Stimulated activated CD4-positive, alpha-beta T cell treated with anti-CD3 and anti-CD28 coated beads, Interleukin-12 subunit alpha, Interleukin-12 subunit beta, amount 100 ng/mL, for 24 hours (primary cell): ENCODE measurements at places on chromosomes 4 and X.

GRCh38 chr4:55468724-55469123 is 73.0 kb downstream of the TMEM165 start:
- DNase-seq = no peak

GRCh38 chrX:43876680-43877079 is 5.6 kb downstream of the MAOB start:
- DNase-seq = no peak

DNA sequence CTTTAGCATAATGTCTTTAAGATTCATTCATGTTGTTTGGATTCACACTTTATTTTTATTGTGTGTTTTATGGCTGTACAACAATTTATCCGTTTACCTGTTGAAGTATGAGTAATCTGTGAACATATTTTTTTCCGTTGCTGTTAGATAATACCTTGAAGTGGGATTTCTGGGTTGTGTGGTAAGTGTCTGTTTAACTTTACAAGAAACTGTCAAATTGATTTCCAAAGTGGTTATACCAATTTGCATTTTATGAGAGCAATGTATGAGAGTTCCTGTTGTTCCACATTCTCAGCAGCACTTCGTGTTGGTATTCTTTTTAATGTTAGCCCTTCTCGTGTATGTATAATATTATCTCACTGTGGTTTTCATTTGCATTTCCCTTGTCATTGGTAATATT is 53.6 kb downstream of the USP53 start:
- DNase-seq = no peak

DNA sequence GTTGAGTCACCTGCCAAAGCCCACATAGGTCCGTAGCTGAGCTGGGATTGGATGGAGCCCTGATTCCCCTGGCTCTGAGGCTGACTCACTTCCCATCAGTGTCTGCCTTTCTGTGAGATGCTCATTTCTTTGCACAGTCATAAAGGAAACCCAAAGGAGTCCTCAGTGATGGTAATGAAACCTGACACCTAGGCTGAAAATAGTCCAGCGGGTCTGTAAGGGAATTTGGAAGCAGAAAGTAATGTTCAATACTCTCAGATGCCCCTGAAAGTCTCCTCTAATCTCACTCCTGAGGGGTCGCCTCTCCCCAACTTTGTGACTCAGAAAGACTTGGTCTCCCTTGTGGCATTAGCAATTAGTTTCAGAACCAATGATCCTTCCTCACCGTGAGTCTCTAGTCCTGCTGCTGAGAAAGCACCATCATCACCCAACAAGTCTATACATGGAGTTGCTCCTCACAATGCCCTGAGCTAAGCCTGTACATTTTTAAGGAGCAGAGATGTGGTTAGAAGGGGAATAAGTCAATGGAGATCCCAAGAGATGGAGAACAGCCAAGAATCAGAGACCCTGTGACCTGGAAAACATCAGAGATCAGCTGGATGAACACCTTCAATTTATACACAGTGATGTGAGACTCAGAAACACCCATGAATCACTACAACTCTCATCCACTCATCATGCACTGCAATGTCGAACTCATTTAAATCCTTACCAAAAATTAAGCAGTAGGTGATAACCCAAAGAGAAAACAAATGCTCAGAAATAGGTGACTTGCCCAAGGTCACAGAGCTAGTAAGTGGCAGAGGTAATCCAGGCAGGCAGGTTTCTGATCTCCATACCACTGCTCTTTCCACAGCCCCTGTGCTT is 219.0 kb upstream of the CPEB2 start:
- peak; percentile 14 for DNase-seq

- no peak for DNase-seq
These were observed 176.4 kb downstream of the PTTG2 start for GRCh38 chr4:38136604-38137003.

- DNase-seq = no peak
These were observed 41.0 kb downstream of the FNIP2 start for GRCh38 chr4:158809611-158810486.

DNA sequence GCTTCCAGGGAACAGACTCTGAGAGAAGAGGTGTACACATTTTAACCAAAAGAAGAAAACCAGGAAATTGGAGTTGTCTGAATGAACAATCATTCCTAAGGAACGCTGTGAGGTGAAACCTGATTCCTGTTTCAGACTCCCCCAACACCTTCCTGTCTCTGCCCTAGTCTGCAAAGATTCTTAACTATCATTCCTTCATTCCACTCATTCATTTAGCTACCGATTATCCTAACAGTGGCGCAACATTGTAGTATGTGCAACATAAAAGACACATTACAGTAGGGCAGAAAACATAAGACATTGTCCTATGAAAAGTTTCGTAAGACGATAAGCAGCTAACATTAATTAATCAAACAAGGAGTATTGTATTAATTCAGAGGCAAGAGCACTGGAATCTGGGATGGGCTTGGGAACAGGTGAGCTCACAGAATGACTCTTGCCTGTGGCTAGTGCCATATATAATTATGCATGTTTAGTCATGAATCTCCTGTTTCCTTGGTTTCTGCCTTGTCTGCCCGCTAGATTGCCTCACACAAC is 23.8 kb upstream of the ADH7 start:
- DNase-seq = no peak

- DNase-seq = no peak
These were observed 142.8 kb downstream of the GRIA2 start for GRCh38 chr4:157363360-157363759.

DNA sequence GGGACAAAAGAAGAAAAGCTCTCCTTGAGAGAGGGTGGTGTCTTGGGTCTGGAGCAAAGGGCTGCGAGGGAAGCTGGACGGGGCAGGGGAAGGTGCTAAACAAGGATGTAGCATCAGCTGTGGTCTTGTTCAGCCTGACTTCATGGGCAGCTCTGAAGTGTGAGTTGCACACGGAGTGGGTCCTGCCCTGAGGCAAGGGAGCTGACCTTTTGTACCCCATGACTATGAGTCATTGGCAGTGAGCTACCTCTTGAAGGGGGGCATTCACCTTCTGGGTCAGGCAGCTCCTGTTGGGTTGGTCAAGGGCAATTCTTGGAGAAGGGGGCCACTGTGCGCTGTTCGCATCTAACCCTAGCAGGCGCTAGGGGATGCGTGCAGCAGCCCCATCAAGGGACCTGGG is 151.8 kb downstream of the SMIM20 start:
- no peak for DNase-seq

DNA sequence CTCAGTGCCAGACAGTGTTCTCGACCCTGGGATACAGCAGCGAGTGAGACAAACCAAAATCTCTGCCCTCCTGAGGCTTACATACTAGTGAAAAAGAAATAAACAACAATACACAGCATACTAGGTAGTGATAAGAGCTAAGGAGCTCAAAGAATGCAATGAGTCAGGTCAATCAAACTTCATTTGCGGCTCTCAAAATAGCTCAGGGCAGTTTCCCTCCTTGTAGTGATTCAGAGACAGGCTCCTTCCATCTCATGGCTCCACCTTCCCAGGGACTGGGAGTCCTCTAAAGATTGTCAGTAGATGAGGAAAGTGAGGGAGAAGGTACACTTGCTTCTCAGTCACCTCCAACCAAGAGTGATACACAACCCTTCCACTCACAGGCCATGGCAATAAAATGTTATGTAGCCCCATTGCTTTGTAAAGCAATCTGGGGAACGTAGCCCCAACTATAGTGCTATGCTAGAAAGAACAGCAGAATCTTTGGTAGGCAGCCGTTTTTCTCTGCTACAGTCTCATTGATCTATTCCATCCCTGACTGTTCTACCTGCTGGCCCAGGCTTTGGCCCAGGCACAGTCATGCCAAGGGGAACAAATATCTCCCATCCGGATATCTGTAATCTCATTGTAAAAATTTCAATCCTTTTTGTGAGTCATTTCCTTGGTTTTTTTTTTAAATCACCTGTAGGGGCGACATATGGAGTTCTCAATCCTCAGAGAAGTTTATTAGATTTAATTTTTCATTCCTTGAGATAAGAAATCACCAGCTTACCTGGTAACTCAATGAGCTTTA is 183.1 kb upstream of the S100G start:
- DNase-seq = no peak

DNA sequence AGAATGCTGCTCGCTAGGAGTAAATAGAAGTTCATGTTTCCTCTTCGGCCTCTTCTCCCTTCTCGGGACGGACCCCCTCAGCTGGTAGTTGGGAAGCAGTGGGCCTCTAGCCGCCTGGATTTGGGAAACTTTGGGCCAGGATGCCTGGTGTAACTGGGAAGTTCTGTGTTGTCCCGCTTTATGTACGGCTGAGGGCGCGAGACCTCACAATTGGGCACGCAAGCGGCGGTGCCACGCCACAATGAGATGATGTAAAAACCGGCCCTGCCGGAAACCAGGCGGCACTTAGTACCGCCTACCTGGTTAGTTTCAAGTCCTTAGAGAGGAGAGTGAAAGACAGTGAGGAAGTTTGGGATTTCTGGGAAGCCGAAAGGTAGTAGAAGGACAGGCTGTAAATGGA is at the start of gene CT83:
Gene CT83 (minus strand): TSS at position 155 of the 400 bp plus-strand sequence. CDS start 120 bp downstream, at position 35.
- DNase-seq = no peak

- DNase-seq = no peak
These were observed 152.3 kb downstream of the WDFY3 start for GRCh38 chr4:84814094-84814750.

DNA sequence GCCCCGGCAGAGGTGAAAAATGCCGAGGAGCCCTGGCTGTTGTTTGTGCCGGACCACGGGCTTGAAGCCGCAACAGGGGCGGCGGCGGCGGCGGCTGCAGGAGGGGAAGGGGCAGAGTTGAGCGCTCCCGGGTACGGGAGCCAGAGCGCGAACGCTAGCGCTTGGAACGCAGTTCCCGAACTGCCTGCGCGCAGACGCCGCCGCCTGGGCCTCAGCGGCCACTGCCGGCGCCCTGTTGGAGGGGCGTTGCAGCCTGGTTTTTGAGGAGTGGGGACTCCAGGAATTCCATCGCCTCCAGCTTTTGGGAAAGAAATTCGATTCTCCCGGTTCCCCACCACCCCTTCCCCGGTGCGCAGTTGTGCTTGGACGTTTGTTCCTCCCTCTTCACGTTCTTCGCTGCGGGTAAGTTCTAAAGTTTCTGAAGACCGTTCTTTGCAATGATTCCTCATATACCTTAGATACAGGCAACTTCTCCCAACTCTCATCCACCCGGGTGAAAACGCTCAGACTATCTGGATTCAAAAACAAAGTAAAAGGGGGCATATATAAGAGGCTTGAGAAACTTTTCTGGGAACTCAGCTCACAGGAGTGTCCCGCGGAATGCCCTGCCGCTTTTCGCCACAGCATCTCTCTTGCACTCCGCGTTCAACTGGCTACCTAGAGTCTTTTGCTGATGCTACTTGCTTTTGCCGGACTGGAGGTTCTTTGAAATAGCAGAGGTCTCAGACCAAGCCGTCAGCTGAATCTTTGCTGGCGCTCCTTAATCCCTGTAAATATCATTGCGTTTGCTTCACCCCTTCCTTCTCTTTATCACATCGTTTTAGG is 1.0 kb downstream of the FAT4 start:
- DNase-seq = no peak

GRCh38 chr4:88910101-88910500 is 146.9 kb downstream of the FAM13A start:
- DNase-seq = no peak

DNA sequence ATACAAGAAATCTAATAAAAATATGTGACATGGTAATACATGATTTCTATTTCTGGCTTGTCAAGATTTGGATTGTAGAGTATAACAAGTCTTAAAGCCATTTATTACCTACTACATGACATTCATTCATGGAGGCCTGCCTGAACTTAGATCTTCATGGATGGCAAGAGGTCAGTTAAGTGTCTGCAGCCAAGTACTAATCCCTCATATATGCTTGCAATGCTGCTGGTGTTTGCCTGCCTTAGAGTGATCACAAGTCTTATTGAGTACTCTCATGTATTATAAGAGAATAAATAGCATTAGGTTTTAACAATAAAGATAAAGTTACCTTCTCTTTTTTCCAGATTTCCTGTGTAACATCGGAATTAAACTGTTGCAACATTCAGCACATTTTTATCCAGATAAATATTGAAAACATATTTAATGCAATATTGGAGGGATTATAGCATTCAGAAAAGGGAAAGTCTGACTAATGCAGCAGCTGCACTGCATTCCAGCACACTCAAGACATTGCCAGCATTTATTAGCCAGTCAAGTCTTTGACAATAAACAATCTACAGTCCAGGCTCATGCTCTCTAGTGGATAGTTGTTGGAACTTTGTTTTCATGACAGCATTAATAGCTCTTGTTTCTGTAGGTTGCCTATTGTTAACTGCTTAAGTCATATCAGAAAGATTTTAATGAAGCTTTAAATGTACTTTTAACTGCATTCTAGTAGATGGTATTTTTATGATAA is 737.1 kb downstream of the FAT4 start:
- DNase-seq = no peak

- DNase-seq = no peak
These were observed 223.9 kb downstream of the CAMK2D start for GRCh38 chr4:113537628-113538027.

DNA sequence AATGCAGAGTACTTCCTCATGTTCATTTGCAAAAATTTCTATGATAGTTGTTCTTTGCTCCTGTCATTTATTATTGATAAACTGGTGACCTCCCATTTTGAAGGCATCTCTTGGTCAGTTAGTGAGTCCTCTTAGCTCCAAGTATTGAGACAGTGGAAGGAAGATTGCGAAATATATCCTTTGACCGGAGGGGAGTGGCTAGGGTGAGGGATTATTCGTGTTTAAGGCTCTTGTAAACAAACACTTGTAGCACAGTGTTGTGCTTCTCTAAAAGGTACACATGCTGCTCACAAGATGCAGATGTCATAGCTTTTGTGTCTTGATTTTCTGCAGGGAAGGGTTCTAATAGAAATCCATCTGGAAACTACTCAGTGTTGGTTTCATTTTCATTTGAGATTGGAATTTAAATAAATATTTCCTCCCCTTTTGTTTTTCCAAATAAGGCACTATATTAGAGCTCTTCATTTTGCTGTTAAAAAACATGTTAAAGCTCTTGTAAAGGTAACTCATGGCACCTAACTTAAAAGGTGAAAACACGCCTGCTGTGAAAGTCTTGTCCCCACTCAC is 21.8 kb downstream of the TXLNG start:
- no peak for DNase-seq

- DNase-seq = no peak
These were observed 59.2 kb downstream of the PTPN13 start for GRCh38 chr4:86653237-86653865.

GRCh38 chr4:168257768-168258167 is 60.8 kb downstream of the DDX60 start:
- DNase-seq = no peak

DNA sequence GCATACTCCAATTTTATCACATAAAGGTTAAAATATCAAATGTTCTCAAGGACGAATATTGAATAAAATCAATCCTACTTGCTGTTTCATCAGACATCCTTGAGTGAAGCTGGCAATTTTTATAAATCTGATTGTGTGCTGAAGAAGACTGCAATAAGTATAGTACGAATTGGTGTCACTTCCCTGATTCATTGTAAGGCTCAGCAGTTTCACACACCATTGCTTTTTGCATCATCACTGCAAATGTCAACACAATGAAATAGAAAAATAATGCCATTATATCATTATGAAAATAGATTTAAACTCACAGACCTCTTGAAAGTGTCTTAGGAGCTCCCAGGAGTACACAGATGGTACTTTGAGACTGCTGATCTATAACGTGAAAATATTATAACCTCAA is 172.5 kb downstream of the ANKRD50 start:
- no peak for DNase-seq
